ENCODE measurements at places on chromosomes 16 and 17.

DNA sequence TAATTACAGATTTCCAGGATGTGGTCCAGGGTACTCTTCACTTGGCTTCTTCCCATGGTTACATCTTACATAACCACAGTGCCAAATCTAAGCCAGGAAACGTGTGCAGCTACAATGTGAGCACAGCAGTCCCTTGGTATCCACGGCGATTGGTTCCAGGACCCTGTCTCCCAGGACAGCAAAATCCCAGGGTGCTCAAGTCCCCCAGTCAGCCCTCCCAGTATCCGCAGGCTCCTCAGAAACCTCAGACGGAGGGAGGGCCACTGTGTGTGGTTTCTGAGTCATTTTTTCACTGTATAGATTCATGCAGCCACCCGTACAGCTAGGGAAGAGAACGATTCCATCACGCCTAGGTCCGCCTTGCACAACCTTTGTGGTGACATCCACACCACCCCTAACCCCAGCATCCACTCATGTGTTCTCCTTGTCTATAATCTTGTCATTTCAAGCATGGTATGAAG, 11.1 kb upstream of the ATP2C2 start:
- no peak for DNase-seq

- no peak for DNase-seq
These were observed 6.1 kb downstream of the GALNS start for GRCh38 chr16:88850531-88851199.

- DNase-seq, result no peak
These were observed 6.6 kb downstream of the SEC14L1 start for GRCh38 chr17:77147357-77147801.

GRCh38 chr17:37310940-37311339, 64.8 kb upstream of the C17orf78 start:
- no peak for DNase-seq

- no peak for DNase-seq
These were observed 145.3 kb downstream of the IRF8 start for GRCh38 chr16:86044241-86044671.

DNA sequence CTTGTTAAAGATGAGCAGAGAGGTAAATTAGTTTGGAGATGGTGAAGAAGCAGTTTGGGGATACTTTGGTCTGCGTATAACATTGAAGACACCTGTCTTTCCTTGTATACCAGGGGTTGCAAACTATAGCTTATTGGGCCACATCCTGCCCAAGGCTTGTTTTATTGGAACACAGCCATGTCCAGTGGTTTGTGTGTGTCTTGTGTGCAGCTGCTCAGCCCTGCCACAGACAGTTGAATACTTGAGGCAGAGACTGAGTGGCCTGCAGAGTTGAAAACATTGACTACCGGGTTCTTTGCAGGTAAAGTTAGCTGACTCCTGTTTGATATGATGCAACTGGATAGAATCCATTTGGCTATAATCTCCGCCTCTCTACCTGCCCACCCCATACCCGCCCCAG, 224.4 kb downstream of the PRKCA start:
- no peak for DNase-seq

DNA sequence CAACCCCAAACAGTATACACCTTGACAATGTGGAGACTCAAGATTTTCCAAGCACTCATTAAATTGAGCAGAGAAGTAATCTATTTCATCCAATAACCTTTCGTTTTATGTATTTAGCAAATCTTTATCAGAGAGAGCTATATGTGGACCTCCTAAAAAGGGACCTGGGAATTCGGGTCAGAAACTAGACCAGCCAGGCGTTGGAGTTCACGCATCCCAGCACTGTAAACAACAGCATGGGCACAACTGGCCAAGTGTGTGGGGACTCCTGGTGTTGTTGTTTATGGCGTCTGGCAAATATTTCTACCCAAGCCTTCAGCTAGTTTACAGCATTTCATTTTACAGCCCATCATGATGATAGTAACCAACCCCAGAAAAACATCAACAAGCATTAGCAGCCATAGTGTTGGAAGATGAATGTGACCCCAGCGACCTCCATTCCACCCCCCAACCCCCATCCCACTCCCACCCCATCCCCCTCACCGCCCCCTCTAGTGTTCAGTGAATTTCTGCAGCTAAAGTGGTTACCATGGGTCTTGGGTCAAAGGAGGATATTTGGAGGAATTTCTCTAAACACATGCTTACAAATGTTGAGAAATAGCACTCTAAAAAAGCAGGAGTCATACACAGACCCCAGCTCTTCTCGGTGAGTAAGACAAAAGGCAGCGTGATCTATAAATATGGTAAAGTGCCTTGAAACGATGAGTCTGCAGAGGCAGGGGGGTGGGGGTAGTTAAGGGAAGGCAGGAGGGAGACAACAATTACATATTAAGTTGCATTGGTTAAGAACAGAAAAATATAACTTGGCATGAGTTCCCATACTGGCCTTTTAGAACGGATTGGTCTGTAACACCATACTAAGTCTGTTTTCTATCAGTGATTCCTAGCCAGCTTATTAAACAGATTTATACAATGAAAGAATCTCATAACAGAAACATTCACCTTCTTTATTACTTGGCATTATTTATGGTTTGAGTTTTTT, 91.4 kb upstream of the TBX2 start:
- DNase-seq, result no peak

GRCh38 chr17:48121923-48122664, 14.5 kb downstream of the SNX11 start:
- no peak for DNase-seq

- no peak for DNase-seq
These were observed 127.1 kb downstream of the CDH13 start for GRCh38 chr16:82753821-82754220.

DNA sequence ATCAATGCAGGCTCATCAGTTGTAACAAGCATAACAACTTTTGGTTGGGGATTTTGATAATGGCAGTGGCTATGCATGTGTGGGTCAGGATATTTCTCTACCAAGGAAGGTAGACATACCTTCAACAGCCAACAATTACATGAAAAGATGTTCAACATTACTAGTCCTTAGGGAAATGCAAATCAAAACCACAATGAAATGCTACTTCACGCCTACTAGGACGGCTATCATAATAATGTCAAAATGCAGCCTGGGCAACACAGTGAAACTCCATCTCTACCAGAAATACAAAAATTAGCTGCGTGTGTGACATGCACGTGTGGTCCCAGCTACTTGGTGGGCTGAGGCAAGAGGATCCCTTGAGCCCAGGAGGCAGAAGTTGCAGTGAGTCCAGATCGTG, 7.3 kb upstream of the SLC5A10 start:
- DNase-seq, result no peak

DNA sequence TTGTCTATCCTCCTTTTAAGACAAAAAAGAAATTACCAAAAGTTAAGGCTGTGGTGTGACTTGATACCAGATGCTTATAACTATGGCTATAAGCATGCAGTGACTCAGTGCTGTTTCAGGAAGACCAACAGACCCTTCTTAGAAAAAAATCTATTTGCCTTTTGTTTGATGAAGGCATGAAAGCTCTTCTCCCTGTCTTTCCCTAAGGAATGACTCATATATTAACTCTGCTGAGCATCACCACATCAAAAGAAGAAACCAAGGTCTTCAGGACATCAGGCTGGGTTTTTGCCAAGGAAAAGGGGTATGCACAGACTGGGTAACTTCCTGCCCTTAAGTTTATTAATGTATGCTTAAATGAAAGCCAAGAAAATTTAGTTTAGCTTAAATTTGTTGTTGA, 47.1 kb downstream of the VMP1 start:
- peak; percentile 41 for DNase-seq

DNA sequence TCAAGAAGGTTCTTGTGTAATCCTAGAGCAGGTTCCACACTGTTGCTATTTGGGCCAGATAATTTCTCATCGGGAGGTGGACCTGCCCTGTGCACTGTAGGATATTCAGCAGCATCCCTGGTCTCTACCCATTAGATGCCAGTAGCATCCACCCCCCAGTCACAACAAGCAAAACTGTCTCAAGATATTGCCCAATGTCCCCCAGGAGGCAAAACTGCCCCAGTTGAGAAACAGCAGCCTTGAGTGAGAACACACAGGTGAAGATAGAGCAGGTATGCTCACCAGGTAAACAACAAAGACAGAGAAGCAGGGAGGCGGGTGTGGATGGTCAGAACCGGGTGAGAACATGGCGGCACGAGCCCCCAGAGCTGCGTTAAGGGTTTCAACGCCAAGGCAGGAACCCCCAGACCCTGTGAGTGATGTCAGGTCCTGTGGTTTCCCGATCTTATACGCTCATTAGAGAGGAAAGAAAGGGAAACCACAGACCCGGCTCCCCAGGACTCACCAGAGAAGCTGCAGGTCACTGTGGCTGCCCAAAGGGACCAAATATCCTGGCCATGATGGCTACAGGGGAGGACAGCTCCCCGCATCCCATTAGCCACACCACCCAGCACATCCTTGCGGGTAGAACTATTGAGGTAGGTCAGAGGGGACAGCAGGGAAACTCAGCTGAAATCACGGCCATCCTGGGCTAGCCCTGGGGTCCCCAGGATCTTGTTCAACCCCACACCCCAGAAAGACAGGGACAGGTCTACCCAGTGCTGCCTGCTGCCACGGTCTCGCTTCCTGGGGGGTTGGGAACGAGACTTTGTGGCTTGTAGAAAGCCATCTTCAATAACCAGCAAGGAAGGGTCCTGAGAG, 21.2 kb downstream of the CDC42EP4 start:
- no peak for DNase-seq

DNA sequence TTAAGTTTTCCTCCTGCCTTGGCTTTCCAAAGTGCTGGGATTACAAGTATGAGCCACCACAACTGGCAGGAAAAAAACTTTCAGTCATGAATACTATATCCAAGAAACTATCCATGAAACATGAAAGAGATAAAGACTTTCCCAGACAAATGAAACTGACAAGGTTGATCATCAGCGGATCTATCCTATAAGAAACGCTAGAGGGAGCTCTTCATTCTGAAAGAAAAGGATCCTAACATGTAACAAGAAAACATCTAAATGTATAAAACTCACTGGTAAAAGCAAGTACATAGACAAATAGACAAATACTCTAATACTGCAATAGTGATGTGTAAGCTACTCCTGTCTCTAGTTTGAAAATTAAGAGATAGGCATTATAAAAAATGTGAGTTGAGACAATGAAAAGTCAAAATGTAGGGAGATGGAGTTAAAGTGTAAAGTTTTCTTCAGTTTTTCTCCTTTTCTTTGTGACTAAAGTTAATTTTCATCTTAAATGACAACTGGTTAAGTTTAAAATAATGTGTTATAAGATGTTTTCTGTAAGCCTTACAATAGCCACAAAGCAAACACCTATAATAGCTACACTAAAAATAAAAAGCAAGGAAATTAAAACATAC, 79.6 kb upstream of the TEKT1 start:
- DNase-seq, result peak; percentile 34

DNA sequence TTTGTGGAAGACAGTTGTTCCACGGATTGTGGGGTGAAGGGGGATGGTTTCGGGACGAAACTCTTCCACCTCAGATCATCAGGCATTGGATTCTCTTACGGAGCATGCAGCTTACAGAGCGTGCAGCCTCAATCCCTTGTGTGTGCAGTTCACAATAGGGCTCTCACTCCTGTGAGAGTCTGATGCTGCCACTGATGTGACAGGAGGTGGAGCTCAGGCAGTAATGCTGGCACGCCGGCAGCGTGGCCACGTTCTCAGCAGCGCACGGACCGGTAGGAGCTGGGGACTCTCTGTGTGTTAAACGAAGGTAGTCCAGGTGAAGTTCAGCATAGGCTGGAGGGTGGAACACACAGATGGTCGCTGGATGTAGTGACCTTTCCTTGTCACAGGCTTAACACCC, 37.8 kb downstream of the SEC14L1 start:
- no peak for DNase-seq

- DNase-seq, result no peak
These were observed 40.8 kb upstream of the ENDOV start for GRCh38 chr17:80374039-80374731.

DNA sequence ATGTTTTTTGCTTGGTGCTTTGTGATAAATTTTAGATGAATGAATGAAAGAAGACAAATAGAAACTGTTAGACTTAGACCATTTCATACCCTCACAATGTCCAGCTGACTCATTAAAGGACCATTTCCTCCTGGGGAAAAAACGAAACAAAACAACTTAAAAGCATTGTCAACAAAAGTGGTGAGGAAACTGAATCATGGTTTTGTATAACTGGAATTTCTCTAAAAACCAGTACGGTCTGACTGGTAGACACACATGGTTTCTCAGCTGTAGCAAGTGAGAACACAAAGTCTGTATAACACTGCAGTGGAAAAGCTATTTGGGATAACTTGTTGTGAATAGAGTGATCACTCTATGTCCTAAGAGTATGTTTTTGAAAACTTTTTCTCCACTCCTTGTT, 5.3 kb upstream of the DDX52 start:
- DNase-seq, result no peak

DNA sequence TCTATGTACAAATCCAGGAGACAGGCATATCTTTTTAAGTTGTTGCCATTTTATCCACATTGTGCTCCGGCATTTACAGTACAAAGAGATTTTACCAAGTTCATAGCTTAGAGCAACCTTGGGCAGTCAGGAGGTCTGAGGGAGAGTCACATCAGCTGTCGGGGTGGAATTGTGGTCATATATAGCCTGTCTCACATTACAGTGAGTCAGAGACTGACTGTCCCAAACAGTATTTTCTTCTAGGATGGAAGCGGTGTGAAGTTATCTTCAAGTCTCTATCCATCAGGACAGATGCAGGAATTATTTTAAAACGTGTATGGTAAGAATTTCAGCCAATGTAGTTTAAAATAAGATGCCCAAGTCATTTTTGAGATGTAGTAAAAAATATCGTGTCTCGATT, 53.0 kb downstream of the GPRC5B start:
- no peak for DNase-seq

DNA sequence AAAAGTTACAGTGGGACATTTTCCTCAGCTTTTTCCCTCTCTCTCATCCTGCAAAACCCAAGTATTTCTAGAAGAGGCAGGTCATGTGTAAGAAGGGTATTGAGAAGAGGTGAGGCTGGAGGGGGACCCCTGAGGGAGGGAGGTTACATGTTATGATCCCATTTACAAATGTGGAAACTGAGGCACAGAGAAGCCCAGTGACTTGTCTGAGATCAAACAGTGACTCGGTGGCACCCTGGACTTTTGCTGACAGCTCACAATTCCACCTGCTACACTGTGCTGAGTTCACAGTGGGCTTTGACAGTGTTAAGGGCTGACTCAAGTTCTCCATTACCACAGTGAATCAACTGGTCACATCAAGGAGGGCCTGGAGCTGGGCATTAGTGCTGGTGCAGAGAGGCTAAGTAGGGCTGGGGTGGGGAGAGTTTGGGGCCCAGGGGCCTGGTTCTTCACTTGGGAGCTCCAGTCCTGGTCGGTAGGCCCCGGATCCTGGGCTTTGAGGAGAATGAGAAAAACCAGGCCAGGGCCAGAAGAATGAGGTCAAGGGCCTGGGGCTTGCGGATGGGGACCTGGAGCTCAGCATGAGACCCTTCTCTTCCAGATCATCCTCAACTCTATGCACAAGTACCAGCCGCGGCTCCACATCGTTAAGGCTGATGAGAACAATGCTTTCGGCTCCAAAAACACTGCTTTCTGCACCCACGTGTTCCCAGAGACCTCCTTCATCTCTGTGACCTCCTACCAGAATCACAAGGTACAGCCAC, 26.0 kb downstream of the TBX4 start:
- DNase-seq, result no peak
